ENCODE measurements at places on chromosomes 4 and X.
A peak's percentile ranks its signal among the peaks of the same experiment; 100 is the strongest.

DNA sequence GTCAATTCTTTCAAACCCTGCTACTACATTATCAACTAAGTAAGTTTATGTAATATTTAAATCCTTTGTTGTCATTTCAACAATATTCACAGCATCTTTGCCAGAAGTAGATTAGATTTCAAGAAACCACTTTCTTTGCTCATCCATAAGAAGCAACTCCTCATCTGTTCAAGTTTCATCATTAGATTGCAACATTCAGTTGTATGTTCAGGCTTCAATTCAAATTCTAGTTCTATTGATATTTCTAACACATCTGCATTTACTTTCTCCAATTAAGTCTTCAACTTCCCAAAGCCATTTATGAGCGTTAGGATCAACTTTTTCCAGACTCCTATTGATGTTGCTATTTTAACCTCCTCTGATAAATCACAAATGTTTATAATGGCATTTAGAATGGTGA lies 66.1 kb downstream of the BMP3 start:
- DNase-seq: no peak

DNA sequence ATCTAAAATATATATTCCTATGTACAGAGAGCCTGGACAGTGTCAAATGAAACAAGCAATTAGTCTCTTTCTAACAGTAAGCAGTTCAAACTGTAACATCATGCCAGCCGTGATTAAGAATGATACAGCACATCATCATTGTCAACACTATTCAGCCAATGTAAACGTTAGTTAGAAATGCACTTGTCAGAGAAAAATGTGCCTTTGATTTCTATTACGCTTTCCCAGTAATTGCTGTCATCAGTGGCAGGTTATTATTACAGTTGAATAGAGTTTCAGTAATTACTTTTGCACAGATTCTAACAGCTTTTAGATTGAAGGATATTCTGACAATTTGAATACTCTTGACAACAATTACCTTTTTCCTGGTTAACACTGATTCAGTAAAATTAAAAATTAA lies 1007.1 kb downstream of the SH3BGRL start:
- DNase-seq: no peak

DNA sequence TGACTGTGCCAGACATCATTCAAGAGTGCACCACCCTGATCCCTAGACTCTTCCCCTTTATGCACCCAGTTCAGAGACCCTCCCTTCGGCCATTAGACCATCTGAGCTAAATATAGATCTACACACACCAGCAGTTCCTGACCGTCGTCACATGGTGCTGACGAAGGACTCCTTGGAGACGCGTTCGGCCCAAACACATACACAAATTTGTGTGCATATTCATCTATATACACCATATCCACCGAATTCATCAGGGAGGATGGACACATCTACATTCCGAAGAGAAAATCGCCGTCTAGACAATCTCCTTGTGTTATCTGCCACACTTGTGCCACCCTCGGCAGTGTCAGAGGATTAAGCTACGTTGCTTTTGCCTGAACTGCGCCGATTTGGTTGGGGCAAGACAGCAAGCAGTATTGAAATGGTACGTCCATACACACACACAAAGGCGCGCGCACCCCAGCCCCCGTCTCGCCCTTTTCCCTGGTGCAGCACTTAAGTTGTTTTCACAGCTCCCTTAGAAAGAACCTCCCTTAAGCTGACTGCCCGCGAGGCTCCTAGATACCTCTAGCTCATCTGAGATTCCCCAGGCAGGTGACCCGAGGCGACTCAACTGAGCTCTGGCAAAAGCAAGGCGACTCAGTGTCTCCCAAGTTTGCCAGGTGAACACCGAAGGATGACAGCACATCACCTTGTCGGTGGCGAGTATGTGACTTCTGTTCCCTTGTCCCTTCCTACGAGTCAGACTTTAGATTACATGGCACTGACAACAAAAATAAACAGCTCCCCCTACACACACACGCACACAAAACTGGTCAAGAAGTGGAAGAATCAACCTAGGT lies 1.0 kb downstream of the RASGEF1B start:
- no peak for DNase-seq

DNA sequence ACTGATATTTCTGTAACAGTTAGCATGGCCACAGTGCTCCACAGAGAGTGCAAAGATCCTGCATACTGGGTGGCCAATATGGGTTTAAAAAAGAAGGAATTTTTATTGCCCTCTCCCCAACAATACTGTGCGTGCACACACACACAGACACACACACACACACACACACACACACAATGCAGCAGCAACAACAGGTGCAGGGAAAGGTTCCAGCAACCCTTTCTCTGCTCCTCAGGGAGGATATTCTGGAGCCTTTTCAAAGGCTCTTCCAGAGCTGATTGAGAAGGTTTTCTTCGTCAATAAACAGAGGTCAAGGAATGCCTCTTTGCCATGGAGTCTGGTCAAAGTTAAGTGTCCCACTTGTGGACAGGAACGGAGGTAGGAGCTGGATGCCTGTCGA lies 84.8 kb upstream of the ZFP42 start:
- no peak for DNase-seq

- no peak for DNase-seq
Observed at GRCh38 chrX:105120463-105120862, 100.0 kb downstream of the TEX13A start.

- no peak for DNase-seq
Observed at GRCh38 chr4:163611784-163612445, 117.4 kb downstream of the TMA16 start.

GRCh38 chrX:129996120-129996519 lies 13.7 kb downstream of the BCORL1 start:
- DNase-seq: no peak

DNA sequence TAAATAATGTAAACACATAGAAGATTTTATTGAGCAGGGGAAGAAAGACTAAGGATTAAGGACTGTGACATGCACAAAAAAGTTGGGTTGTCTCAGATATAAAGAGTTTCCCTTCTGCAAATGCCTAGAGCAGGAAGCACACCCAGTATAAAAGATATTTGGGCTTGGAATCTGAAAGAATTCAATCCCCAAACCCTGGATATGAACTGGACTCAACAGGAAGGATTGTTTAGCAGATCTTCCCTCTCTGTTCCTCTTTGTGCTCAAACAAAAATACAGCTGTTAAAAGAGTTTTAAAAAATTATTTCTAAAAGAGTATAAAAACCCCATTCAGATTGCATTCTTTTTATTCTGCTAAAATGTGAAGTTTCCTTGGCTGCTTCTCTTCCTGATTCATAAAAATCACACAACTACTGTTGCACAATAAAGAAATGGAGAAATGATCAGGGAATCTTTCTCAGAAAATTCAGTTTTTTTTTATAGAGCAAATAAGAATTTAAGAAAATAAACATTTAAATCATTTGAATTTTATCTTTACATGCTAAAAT lies 71.4 kb downstream of the PDLIM5 start:
- DNase-seq: no peak

DNA sequence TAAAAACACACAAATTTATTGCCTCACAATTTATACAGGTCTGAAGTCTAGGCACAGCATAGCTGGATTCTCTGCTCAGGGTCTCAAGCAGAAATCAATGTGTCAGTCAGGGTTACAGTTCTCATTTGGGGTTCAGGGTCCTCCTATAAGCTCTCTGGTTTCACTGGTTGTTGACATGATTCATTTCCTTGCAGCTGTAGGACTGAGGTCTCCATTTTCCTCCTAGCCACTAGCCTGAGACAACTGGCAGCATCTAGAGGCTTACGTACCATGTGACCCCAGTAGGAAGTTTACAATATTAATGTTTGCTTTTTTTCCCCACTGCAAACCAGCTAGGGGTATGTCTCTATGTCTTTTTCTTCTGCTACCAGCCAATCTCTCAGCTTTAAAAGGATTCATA lies 102.5 kb downstream of the CPEB2 start:
- DNase-seq: no peak

GRCh38 chrX:75295641-75296040 lies 21.8 kb downstream of the UPRT start:
- no peak for DNase-seq

DNA sequence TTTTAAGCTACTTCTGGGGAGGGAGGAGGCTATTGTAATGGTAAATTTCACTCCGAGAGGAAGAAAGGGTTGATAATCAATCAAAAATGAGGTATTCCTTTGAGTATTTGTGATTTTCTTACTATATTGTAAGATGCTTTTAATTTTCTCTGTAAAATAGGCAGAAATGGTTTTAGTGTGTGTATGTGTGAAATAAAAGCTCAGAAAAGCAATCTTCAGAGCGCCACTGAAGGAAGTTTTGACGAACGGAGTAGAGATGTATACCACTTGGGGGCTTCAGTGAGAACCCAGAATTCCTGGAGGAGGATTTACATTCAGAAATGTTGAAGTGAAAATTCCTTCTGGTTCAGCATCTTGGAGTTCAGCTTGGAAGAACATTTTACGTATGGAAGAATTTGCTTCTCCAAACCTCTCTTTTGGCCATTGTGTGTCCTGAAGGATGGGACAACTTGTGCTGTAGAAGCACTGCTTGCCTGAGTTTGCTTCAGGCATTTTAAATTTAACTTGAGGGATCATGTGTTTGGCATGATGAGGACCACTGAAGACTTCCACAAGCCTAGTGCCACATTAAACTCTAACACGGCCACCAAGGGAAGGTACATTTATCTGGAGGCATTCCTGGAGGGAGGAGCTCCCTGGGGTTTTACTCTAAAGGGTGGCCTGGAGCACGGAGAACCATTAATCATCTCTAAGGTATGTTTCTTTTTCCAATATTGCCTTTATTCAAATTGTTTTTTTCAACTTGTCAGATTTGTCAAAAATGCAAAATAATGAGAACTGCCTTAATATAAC lies 695 bp downstream of the SHROOM3 start:
- DNase-seq: no peak

- DNase-seq: no peak
Observed at GRCh38 chr4:153531976-153532626, 65.9 kb downstream of the TMEM131L start.

DNA sequence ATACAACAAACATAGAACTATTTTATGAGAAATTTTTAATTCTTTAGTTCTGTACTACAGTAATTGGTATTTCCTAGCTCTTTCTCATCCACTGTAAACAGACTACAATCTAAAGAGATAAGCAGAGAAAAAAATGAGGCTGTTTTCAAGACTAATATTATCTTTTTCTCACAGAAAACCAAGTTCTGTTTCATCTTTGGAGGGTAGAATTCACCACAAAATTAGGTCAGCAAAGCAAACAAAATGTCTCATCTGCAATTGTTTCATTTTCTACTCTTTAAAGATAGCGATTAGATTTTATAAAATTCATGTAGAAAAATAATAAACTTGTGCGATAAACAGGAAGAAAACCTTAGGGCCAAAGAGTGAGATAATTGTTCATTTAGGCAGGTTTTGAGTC lies 10.8 kb downstream of the APOO start:
- no peak for DNase-seq

DNA sequence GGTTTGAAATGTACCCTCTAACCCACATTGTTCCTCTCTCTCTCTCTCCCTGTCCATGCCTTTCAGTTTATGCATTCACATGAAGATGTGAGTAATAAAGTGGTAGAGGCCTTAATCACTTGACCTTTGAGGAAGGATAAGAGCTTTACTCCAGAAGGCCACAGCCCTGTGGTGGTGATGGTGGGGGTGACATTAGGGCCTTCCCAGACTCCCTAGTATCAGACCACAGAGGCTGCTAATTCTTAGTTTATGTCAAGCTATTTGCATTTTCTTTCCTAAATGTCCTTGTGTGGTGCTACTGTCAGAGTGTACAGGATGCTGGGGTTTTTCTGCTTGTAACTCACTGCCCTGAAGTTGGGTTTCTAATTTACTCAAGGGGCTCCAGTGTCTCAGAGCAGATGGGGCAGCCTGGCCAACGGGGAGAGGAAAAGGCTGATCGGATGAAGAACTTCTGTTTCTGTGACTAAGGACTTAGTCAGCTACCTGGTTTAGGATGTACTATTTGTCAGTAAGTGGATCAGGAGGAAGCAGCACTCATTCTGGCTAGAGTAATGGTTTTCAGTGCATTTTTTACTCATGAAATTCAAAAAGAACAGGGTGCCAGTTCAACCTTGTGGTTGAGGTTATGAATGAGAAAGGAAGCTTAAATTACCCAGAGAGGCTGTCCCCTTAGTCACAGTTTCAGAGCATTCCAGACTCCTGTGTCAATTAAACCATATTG lies 509.6 kb upstream of the DIPK2B start:
- peak; percentile 13 for DNase-seq

DNA sequence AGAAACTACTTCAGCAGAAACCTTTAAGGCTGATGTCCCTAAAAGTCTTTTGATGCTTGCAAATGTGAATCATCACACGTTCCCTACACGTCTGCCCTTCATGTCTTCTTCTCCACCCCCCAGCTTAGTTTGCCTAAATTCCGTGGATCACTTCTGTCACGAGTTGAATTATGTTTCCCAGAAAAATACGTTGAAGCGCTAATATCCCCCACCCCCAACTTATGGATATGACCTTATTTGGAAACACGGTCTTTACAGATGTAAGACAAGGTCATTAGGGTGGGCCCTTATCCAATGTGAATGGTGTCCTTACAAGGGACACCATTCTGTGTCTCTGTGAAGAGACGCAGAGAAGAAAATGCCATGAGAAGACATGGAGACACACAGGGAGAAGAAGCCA lies 2.1 kb upstream of the ZNF518B start:
- DNase-seq: no peak

GRCh38 chrX:129718676-129719075 lies 20.1 kb upstream of the XPNPEP2 start:
- no peak for DNase-seq

- DNase-seq: no peak
Observed at GRCh38 chrX:18652636-18653035, 19.3 kb downstream of the RS1 start.

- DNase-seq: no peak
Observed at GRCh38 chr4:182885022-182885737, 32.0 kb downstream of the DCTD start.

DNA sequence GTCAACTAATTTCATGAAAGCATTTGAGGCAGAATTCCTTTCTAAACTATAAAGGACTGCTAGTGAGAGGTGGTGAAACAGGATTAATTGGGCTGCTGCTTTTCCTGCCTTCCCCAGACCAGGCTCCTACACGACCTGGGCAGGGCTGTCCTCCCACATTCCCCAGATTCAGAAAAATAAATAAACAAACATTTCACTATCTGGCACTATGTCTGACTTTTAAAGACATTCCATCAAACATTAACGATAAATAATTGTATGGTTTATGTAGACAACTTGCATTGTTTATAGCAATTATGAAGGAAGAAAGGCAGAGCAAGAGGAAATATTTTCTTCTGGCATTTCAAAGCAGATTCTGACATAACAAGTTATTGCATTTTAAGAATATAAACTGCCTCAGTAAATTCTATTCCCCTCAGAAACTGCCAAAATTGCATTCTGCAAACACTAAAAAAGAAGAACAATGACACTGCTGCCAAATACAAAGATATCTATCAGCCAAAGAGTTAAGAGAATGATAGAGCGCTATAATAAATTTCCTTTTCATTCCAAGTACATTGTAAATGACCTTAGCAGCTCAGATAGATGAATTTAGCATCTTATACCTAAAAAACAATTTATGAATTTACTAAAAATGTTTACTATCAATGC lies 214.7 kb upstream of the INTU start:
- DNase-seq: no peak
